ENCODE measurements at places on chromosomes 5 and 9. TPM values are rescaled to one million over a fixed set of nuclear protein-coding genes. Genes with fewer than 3 reads are reported as not detected.

The PCDHA4 gene
- 0.57 TPM for polyA plus RNA-seq

The INSL6 gene
- polyA plus RNA-seq: not detected

- no peak for DNase-seq
These were observed 86.1 kb downstream of the SEMA6A start for GRCh38 chr5:116488356-116489041.

The GARNL3 gene
- 2.0 TPM for polyA plus RNA-seq

DNA sequence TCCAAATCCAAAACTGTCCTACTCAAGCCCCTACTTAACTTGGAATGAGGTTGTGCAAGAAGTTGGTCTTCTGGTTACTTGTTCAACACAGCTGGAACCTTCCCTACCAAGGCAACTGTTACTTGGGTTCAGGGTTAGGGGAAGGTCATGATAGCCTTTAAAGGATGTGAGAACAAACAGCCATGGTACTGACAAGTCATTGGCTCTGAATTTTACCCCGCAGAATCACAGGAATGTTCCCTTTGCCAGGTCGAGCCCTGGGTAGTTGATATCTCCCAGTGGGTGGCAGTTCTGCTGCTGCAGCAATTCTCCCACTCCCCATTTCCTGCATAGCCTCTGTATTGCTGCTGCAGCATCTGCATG, 396.1 kb upstream of the MPDZ start:
- no peak for DNase-seq

DNA sequence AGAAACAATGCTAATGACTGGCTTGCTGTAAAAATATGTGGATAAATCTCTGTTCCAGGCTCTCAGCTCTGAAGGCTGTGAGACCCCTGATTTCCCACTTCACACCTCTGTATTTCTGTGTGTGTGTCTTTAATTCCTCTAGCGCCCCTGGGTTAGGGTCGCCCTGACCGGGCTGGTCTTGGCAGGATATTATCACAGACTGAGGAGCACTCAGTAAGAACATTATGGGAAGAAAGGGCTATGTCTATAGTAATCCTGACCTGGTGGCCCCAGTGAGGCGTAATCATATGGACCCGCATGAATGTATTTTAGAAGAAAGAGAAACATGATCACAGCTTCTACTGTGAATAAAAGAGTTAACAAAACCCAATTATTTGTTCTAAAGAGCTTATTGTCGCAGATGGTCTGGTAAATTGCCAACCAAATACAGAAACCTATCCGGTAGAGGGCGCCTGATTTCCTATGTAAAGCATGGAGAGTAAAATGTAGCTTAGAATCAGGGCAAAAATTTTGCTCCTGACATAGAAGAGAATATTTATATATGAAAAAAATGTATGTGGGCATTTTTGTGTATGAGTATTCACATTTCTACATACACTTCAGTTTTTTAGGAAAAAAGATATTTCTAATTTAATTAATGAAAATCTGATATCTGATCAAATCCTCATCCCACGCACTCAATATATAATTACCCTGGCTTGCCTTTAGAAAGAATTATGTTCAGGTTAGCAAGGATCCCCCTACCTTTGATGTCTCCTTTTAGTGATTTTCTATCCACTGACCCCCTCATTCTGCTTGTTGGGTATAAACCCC, 5.8 kb upstream of the IFNA1 start:
- peak; percentile 68 for DNase-seq

All from small intestine (tissue), 16 donors.